ENCODE measurements at places on chromosomes 6 and 20.

- no peak for DNase-seq
- H3K27me3 ChIP-seq = no peaks in the 10 kb centered on the region
- no peaks in the 10 kb centered on the region for H3K36me3 ChIP-seq
- no peaks in the 10 kb centered on the region for H3K4me1 ChIP-seq
- no peak overlapping the region for H3K27ac ChIP-seq
Measured at GRCh38 chr6:74720923-74721322, 484.9 kb downstream of the COL12A1 start.

- H3K4me1 ChIP-seq = peaks cover 20% of the 10 kb centered on the region
- H3K27me3 ChIP-seq = peaks cover 3% of the 10 kb centered on the region
Measured at GRCh38 chr6:2966347-2966746, 5.0 kb downstream of the SERPINB6 start.

DNA sequence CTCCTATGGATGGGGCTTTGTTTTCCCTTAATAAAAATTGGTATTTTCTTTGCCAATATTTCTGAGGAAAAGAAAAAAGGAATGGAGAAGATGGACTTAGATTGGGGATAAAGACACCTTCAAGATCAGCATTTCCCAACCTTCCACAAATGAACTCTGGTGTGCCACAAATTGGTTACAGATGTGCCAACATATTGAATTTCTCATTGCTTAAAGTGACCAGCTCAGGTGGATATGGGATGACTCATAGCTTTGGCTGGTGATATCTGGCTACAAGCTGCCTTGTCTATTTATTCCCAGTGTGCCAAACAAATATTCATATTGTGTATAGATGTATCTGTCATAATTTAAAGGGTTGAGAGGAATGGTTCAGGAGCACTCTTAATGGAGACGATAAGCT, 32.5 kb downstream of the THEMIS start:
- H3K27me3 ChIP-seq = no peaks in the 10 kb centered on the region
- H3K4me3 ChIP-seq = no peak overlapping the region
- DNase-seq = no peak
- peaks cover 70% of the 10 kb centered on the region for H3K36me3 ChIP-seq
- no peak overlapping the region for H3K27ac ChIP-seq

DNA sequence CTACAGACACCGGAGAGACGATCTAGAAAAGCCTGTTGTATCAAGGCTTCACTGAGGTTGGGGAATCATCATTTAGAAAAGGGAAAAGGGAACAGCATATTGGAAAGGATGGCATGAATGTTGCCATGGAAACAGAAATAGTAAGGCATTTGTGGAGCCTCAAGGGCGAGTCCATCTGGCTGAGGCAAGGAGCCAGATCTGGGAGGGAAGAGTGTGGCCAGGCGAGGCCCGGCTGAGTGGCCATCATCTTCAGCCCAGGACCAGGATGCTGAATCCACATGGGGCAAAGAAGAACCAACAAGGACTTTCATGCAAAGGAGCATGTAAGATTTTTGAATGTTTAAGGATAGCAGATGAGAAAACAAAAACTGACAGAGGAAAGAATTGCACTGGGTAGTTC, 85.8 kb downstream of the MAP3K5 start:
- peaks cover 6% of the 10 kb centered on the region for H3K36me3 ChIP-seq
- no peak overlapping the region for H3K27ac ChIP-seq
- DNase-seq = no peak
- H3K27me3 ChIP-seq = no peaks in the 10 kb centered on the region
- H3K4me3 ChIP-seq = no peak overlapping the region

GRCh38 chr6:137625100-137625661, 131.0 kb upstream of the OLIG3 start:
- H3K36me3 ChIP-seq = no peaks in the 10 kb centered on the region
- no peak for DNase-seq
- H3K4me3 ChIP-seq = no peak overlapping the region
- no peak overlapping the region for H3K27ac ChIP-seq

Measured in T-helper 2 cell treated with Interferon-gamma antibody and Interleukin-4, amounts not matched to agents 5 μg/mL and 100 μg/mL, for 36 hours (primary cell).